T-helper 22 cell (primary cell): ENCODE measurements at places on chromosomes 4 and X.

DNA sequence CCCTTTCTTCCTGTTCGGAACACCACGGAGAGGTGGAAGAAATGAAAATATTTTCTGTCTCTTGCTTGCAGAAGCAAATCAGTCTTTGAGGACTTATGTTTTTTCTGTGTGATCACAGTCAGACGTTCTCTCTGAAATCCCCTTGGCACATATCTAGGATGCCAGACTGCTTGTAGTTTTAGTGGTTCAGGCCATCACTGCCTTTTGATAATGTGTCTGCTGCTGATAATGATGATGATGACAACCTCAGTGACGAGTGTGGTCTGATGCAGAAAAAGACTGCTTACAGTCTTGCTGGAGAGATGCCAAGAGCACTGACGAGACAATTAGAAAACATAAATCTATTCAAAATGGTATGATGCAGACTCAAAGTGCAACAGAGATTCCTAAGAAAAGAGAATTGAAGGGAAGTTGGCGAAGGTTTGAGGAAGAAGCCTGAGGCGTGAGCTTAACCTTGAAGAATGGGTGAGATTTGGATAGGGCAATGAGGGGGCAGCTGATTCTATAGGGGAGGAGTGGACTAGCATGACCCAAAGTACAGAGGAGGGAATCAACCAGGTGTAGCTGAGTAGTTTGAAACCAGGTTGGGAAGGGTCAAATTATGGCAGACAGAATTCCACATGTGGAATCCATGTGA is 7.9 kb downstream of the RAB33A start:
- DNase-seq: no peak

GRCh38 chrX:44432641-44433040 is 89.2 kb upstream of the EFHC2 start:
- DNase-seq: no peak

DNA sequence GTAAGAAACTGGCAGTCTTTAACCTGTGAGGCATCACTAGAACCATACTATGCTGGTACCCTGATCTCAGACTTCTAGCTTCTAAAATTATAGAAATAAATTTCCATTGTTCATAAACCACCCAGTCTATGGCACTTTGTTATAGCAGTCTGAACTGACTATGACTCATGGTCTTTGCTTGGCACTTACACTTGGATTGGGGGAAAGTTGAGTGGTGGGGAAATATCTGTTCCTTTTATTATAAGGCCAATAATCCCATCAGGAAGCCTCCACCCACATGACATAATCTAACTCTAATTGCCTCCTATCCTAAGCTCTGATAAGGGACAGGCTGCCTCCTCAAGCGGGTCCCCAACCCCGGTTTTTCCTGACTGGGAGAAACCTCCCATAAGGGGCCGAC is 61.4 kb upstream of the PACRGL start:
- DNase-seq: no peak

DNA sequence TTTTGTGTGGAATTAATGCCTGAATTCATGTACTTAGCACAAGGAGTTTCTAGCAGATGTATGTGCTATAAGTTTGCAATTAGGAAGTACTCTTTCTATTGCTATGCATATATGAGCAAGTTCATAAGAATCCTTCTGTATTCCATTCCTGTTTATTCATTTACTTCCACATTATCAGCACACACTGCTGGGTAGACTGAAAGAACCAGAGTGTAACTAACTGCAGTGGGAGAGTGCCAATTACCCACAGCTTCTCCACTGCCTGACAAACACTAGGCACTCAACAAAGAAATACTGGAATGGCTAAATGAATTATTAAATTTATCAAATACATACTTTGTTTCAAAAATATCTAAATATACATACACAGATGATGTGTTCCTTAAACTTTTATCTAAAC is 219.6 kb downstream of the CAMK2D start:
- no peak for DNase-seq

- DNase-seq: no peak
These were observed 17.1 kb downstream of the PRIMPOL start for GRCh38 chr4:184666670-184667069.

GRCh38 chr4:95550115-95550987 is 1.6 kb upstream of the UNC5C start:
- DNase-seq: no peak

DNA sequence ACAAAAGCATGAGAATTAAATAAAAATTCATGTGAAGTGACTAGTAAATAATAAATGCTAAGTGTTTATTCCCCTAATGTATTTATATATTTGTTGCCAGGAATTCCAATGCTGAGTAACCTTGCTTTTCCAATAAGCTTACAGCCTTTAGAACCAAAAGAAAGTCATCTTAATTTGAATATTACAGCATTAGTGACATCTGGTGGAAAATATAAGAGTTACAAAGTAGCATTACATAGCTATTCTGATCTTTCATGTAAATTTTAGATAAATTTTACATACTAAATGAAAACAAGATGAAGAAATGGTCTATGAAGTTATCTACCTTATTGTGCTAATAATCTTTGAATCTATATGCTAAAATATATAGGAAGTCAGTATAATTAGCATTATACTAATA is 10.4 kb downstream of the MAD2L1 start:
- no peak for DNase-seq

GRCh38 chr4:119227690-119228089 is 15.2 kb downstream of the USP53 start:
- no peak for DNase-seq

DNA sequence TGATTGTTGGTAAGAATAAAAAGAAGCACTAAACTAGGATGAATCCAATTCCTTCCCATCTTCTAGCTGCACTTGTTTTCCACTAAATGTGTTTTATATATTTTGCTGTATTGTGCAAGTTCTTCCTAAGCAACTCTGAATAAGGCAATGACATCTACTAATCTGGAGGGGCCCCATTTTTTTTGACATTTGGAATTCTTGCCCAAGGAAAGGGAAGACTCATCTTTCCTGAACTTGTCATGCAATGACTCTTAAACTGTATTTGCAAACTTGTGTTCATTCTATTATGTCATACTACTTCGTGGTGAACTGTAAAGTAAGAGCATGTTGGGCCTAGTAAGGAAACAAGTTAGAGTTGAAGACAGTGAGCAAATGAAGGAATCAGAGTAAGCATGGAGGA is 45.9 kb downstream of the FREM3 start:
- DNase-seq: no peak

DNA sequence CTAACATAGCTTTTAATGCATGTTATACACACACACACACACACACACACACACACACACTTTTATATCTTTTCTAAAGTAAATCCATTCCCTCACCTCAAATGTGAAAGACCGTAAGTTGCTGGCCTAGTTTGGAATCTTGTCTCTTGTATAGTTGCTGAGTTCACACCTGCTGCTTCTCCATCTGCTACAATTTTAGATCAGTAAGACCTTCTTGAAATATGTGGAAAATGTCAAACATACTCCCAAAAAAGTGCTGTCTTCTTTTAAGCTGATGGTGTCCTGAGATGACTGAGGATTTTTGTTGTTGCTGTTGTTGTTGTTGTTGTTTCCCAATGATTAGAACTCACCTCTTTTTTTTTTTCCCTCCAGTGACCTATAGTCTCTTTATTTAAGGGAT is 121.3 kb downstream of the SNCA start:
- no peak for DNase-seq

- no peak for DNase-seq
These were observed 184.5 kb downstream of the SPRY1 start for GRCh38 chr4:123580981-123581664.

GRCh38 chr4:106450249-106450648 is 81.7 kb upstream of the GIMD1 start:
- DNase-seq: no peak

GRCh38 chrX:4825550-4825949 is 1112.1 kb upstream of the PRKX start:
- no peak for DNase-seq

- DNase-seq: no peak
These were observed at the start of gene NALF2 for GRCh38 chrX:69503782-69504625. TSS of gene NALF2 (plus strand) at chrX:69504326. CDS start at chrX:69505283, 957 bp downstream.

- DNase-seq: no peak
These were observed 109.9 kb upstream of the SMIM10 start for GRCh38 chrX:134880866-134881265.

- DNase-seq: no peak
These were observed 12.6 kb downstream of the SSR4 start for GRCh38 chrX:153806999-153807575.

- DNase-seq: no peak
These were observed 1.3 kb downstream of the HTR2C start for GRCh38 chrX:114584983-114585842.

DNA sequence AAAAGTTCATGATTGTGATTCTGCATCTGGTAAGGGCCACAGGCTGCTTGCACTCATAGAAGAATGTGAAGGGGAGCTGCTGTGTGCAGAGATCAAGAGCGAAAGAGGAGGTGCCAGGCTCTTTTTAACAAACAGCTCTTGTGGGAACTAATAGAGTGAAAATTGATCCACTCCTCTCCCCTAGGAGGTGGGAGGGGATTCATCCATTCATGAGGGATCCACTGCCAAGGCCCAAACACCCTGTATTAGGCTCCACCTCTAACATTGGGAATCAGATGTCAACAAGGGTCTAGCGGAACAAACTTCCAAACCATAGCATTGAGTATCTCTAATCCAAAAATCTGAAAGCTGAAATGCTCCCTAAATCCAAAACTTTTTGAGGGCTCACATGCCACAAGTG is 16.4 kb upstream of the PPID start:
- DNase-seq: no peak

- no peak for DNase-seq
These were observed 36.8 kb downstream of the ANK2 start for GRCh38 chr4:113086172-113086695.

DNA sequence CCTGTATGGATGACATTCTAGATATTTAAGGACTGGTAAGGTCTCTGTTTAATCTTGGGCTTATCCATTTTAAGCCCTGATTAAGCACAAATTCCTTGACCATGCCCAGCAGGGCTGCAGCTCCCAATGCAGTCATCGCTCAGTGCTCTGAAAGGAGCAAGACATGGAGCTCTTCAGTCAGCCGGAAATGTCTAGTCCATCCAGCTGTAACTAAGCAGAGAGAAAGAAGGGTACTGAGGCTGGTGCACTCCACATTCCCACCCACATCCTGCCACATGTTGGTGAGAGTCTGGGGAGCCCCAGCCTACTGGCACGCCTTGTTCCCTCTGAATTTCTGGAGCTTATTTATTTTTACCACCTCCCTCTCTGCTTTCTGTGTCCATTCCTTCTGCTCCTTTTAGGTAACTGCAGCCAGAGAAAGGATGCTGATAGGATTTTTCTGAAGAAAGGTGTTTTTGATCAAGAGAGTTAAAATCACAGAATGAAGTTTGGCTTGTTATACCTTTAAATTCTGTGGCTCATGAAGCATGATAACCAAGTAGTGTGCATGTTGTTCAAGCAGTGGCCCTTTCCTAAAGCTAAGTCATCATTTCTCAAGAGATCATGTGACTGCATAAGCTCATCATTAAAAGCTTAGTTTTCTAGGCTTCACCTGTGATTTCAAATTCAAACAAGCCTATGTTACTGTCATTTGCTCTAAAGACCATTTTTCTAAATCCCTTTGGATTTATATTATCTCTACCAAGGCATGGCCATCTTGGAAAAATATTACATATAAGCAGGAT is 74.0 kb downstream of the GALNT7 start:
- no peak for DNase-seq

DNA sequence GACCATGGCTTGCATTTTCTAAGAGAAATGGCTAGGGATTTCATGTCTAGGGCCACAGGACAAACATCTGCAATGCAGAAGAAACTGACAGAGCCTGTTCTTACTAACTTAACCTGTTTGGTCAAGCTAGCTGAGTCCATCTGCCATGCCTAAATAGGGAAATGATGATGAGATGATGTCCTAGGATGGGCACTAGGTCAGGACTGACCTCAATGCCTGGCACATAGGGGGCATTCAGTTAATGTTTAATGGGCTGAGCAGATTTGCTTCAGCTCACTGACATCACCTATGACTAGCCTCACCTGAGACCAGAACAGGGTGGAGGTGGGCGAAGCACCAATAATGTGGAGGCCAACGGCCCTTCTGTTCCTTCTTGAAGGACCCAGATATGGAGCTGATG is 174.2 kb upstream of the SCML1 start:
- no peak for DNase-seq

DNA sequence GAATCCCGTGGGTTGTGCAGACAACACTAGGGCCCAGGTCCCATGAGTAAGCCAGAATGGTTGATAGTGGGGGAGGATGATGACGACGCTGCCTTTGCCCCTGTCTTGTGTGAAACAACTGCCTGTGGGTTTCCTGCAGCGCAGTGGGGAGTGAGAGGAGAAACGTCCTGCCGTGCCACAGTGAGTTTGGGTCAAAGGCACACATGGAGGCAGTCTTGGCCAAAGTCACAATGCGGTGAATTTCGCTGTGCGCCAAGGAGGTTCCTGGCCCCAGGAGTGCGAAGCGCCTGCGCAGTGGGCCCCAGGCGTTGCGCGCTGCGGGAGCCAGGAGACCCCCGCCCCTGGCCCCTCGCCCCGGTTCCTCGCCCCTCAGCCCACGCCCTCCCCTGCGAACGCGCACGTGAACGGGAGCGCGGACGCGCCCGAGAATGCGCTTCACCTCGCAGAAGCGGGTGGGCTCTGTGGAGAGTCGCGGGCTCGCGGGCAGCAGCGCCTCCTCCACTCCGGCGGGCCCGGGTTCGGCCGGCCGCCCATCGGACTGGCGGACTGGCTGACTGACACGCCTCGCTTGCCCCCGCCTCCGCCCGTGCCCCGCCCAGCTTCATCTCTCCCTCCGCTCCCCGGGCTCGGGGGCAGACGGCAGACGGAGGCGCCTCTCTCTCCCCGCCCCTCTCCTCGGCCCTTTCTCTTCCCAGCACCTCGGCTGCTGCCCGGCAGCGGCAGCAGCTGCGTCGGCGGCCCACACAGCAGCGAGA is at the start of gene NUDT10:
NUDT10 (plus strand) TSS at position 635 of the 755 bp plus-strand sequence. CDS start 144 bp downstream, outside the sequence.
- no peak for DNase-seq

GRCh38 chr4:55592014-55592413 is at the start of gene PDCL2:
TSS of gene PDCL2 (minus strand) at chr4:55592245. CDS start at chr4:55592109, 136 bp downstream.
- DNase-seq: no peak

GRCh38 chr4:142363686-142364085 is 482.4 kb downstream of the INPP4B start:
- no peak for DNase-seq

DNA sequence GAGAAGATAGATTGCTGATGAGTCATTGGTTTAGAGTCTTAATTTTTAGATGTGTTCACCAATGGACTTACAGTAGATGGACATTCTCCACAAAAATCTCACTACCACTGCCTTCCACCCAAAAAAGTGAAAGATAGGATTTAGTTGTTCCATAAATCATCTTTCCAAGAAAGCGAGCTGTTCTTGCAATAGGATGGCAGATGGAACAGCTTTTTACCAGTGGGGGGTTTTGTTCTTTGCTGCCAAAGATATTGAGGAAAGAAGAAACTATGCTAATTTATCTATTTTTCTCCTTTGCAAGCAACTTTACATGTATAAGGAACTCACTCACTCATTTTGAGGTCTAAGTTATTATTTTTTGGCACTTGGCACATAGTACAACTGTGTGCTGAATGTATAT is 109.5 kb downstream of the ADGRL3 start:
- no peak for DNase-seq

DNA sequence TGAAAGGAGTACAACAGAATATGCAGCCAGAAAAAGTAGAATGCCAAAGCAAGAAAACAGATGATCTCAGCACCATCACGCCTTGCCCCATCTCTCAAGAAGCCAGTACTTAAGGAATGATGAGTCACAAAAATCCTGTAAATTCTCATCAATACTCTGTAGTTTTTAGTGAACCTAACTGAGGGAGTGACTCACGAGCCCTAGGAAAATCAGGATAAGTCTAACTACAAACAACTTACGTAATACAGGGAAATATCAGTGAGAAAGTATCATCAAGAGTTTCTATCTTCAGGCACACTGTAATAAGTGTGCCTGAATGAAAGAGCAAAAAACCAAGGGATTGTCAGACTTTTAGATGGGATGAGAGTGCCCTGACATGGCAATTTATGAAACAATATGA is 644.4 kb downstream of the STPG2 start:
- DNase-seq: no peak
